ENCODE measurements at places on chromosomes 5 and 9.

DNA sequence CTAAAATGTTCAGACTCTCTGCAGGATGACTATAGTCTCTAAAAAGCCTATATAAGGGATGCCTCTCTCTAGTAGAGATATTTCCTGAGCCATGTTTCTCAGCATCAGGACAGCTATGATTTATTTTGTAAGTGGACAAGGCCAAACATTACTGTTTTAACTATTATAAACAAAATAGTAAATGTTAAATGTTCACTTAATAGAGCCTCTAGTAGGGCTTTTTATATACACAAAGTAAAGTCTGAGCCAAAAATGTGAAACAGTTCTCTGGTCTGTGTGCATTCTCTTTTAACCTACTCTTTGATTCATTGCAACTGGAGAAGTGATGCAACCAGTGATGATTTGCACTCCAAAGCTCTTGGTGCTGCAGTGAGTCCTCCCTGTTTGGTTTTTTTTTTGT is 220.5 kb downstream of the GDNF start:
- DNase-seq, result peak; percentile 19

DNA sequence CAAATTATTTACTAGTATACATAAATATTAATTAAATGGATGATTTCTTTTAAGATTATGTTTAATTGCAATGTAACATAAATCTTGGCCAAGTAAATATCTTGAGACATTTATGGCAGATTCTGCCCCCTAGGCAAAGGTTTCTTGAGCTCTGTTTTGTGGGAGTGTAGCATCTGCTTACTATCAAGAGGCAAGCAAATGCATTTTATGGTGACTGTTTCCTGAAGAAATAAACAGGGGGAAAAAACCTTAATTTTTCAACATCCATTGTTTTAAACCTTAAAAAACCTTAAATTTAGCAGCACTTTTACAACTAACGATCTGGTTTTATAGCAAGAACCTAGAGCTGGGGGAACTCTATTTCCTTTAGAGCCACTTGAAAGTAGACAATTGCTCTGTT is 25.7 kb upstream of the FREM1 start:
- DNase-seq, result no peak

DNA sequence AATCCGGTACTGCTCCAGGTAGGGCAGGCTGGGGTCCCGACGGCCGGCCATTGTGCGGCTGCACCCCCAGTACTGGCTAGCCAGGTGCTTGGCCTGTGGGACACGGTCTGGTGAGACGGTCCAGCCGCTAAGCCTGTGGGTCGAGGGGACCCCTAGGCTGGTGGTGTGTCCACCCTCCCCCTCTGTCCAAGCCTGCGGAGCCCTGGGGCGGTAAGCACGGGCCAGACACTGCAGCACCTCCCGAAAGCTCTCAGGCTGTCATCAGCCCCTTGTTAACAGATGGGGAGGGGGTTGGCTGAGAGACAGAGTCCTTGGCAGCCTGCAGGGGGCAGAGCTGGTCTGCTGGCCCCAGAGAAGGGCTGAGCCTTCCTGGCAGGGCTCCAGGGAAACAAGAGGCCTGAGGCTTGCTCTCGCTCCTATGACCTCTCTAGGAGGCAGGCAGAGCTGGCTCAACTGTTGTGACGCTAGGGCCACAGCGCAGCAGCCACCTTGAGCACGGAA is 11.8 kb upstream of the MRNIP start:
- DNase-seq, result peak; percentile 11

GRCh38 chr9:92645041-92645440 is 24.9 kb downstream of the IPPK start:
- no peak for DNase-seq

GRCh38 chr9:14158916-14159315 is 155.0 kb downstream of the NFIB start:
- DNase-seq, result peak; percentile 74

- no peak for DNase-seq
Measured at GRCh38 chr9:76600007-76600615, 141.1 kb downstream of the GCNT1 start.

GRCh38 chr9:1580215-1580614 is 434.9 kb upstream of the SMARCA2 start:
- no peak for DNase-seq

DNA sequence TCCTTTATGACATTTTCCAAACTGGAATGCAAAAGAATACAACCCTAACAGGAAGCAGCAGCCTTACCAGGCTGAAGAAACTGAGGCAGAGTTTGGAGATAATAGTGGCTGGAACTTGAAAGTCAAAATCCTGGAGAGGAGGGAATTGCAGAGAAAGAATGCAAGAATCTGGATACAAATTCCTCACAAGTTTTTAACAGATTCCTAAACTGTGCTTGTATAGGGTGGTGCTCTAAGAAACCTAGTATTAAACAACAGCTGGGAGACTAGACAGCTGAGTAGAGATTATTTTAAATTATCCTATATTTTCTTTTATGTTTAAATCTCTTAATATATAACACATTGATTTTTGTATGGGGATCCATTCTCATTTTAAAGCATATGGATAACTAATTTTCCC is 30.7 kb downstream of the INVS start:
- DNase-seq, result no peak

GRCh38 chr5:158756871-158757270 is 342.8 kb downstream of the EBF1 start:
- DNase-seq, result no peak

- DNase-seq, result no peak
Measured at GRCh38 chr9:21527579-21527978, 45.5 kb upstream of the IFNE start.

DNA sequence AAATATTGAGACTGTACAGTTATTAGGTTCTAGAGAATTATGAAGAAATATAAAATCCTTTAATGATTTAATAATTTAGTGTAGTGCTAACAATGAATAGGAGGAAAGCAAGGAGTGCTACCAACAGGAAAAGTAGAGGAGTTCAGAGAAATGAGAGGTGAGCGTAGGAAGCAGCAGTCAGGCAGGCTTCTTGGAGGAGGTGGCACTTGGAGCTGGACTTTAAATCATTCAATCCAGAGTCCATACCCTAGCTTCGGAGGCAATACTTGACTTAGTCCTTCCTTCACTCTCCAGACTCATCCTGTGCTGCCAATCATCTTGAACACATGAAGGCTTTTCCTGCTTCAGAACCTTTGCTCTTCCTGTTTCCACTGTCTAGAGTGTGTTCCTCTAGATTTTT is 254.3 kb downstream of the GRIA1 start:
- DNase-seq, result no peak

- DNase-seq, result no peak
Measured at GRCh38 chr9:4334410-4334813, 34.5 kb upstream of the GLIS3 start.

GRCh38 chr5:76818844-76819831 is at the start of gene F2RL1:
Gene F2RL1, plus strand, starts transcription at chr5:76819030. Its CDS starts 153 bp downstream, at chr5:76819183.
- peak; percentile 88 for DNase-seq

GRCh38 chr5:124651663-124652513 is 94.6 kb downstream of the ZNF608 start:
- DNase-seq, result peak; percentile 77

Data from brain microvascular endothelial cell (primary cell).